CD4-positive, alpha-beta T cell treated with Interleukin-12 subunit alpha and Interleukin-12 subunit beta, for 1 hour (primary cell): ENCODE measurements at places on chromosomes 2 and 18.

DNA sequence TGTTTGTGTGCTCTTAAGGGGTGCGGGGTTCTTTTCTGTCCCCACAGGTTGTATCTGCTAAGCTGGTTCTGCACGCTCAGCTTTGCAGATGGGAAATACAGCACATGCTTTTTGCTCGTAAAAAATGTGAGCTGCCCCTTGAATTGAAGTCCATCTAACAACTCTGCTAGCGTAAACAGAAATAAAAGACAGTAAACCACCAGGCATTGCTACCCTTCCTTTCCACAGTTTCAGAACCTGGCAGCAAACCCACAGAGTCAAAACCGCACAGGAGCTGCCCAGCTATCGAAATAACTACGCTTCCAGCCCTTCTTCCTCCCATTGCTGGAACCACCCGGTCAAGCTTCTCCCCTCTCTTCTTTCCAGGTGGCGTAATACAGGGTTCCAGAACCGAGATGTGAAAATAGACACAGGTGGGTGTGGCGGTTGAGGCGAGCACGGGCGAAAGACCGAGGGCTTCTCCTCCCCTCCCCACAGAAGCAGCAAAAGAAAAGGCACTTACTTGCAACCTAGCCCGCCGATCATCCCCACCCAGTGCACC is 479 bp downstream of the SCN9A start:
- no peak for DNase-seq

GRCh38 chr2:124623560-124623959 is 598.5 kb downstream of the CNTNAP5 start:
- no peak for DNase-seq

- DNase-seq = no peak
Measured at GRCh38 chr18:46877329-46877987, 39.8 kb downstream of the PIAS2 start.

GRCh38 chr18:67358947-67359346 is 157.6 kb downstream of the DSEL start:
- DNase-seq = no peak

- no peak for DNase-seq
Measured at GRCh38 chr2:20049637-20050036, 1.8 kb downstream of the LAPTM4A start.

DNA sequence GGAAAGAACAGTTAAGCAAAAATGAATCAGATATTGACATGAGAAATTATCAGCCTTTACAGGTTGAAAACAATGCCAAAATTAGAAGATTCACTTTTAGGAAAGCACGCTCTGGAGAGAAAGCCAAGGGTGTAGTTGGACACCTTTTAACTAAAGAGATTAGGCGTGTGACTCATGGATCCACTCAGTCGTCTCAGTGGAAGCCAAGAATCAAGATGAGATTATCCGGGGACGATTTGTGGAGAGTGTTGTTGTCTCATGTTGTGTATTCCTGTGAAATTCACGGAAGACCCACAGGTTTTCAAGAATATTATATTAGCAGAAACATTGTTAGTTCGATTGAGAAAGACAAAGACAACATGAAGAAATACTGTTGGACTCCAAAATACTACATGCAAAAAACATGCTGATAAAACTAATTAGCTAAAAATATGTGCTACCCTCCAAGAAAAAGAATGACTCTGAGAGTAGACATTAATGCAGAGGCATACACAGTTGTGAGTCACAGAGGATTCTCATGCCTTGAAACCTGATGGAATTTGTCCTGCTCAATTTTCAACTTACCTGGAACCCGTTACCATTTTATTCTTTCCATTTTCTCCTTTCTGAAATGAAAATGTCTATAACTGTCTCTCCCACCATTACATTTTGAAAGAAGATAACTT is 192.1 kb upstream of the RND3 start:
- DNase-seq = no peak

GRCh38 chr2:58930537-58930936 is 689.4 kb upstream of the FANCL start:
- no peak for DNase-seq

GRCh38 chr2:182717816-182718215 is 1.8 kb downstream of the DNAJC10 start:
- DNase-seq = no peak

- no peak for DNase-seq
Measured at GRCh38 chr18:59986139-59986538, 86.3 kb downstream of the PMAIP1 start.

GRCh38 chr18:11119550-11119949 is 29.8 kb downstream of the PIEZO2 start:
- DNase-seq = no peak

GRCh38 chr2:169478745-169479256 is 493 bp upstream of the BBS5 start:
- DNase-seq = no peak

GRCh38 chr2:237873421-237873831 is 14.0 kb downstream of the RAMP1 start:
- DNase-seq = no peak

DNA sequence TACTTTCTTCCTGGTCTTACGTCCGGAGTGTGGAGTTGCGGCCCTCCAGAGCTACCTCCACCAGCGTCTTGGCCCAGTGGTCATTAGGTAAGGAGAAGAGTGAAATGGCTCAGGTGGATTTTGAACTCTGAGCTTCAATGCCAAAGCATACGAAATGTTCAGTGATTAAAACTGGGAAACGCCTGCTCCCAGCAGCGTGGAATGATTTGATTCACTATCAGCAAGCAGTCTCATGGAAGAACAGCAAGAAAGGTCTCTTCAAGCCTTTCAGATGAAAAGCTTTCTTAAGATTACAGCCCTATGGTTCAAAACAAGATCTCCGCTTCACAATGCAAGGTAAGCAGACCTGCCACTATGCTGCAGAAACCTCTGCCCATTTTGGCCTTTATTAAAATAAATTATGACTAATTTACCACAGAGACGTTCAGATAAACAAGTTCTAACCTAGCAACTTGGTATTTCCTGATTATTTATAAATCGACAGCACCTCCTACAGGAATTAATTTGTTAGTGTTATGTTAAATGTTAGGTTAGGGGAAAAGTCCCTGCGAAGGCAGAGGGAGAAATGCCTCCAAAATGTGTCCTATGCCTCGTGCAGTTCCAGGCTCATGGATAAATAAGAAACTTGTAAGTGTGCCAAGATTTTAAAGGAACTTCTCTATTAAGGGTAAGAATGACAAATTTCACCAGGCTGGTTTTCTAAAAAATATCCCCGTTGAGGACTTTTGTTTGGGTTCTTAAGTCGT is 10.1 kb downstream of the SP9 start:
- DNase-seq = no peak
